ENCODE measurements at places on chromosomes 1 and 21.

- no peak for DNase-seq
Observed at GRCh38 chr1:225881081-225881958, 860 bp downstream of the TMEM63A start.

DNA sequence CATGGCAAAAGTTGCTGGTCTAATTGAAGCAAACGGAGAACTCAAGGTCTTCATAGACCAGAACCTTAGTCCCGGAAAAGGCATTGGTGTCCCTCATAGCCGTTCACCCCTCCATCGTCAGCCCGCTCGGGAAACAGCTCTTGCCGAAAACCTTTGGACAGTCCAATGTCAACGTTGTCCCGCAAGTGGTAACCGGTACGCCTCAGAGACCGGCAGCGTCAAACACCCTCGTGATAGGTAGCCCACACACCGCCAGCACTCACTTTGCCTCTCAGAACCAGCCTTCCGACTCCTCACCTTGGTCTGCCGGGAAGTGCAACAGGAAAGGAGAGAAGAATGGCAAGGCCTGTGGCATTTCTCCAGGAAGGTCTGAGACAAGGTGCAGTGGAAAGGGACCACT, 351.3 kb upstream of the CAMK1G start:
- DNase-seq: no peak

DNA sequence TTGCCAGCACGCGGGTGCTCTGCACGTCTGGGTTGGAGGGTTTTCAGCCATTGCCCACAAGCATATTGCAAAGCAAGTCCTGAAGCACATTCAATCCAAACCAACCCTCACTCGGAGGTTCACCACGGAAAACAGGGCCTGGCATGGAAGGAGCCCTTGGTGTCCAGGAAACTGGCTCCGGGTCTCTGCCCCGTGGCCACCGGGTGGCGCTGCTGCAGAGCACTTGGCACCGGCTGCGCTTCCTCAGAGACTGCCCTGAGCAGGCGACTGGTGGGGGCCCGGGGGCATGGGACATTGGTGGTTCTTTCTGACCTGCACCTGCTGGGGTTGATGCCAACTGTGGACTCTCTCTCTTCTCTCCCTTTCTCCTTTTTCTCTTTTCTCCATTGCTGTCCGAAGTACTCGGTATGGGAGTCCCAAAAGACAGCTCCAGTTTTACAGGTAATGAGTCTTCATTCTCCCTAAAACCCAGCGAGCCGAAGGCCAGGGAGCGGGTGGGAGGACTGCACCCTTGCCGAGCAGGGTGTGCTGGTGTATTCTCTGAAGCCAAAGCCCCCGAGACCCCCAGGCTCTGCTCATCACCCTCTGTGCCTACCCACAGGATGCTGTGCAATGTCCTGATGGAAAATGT, 4.1 kb upstream of the KCNAB2 start:
- DNase-seq: no peak

DNA sequence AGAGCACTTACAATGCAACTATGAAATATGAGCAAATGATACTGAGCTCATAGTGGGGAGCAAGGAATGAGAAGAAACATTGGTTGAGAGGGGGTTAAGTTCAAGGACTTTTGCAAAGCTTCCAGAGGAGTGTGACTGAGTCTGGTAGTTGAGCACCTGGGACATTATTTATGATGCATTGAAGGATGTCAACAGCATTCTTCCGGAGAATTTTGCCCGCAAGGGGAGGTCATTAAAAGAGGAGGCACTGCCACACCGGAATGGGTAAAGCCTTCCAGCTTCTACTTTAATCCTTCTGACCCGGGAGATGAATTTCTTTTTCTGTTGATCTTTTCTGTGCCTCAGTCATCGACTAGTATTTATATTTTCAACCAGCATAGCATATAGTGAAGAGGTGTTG, 208.4 kb upstream of the CAMK1G start:
- no peak for DNase-seq

DNA sequence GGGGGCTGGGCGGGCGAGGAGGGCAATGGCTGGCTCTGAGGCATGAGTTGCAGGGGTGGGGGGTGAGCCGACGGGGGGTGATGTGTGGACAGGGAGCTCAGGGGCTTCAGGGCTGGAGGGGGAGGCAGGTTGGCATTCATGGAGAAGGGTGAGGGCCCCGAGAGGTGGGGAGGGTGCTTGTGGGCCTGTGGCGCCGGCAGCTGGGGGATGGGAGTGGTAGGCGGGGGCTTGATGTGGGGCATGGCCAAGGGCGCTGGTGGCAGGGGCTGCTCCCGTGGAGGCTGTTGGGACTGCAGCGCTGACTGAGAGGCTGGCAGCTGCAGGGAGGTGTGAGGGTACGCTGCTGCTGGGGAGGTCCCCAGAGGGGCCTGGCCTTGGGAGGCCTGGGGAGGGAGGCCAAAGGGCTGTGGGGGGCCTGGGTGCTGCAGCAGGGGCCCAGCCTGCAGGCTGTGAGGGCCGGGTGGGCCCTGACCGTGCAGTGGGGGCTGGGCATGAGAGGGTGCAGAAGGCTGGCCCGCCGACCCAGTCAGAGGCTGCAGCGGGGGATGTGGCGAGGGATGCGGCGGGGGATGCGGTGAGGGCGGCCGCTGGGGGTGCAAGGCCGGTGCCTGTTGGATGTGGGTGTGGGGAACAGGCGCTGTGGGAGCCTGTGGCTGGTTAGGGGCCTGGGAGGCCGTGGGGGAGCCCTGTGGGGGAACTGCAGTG, 42.7 kb downstream of the SLC45A1 start:
- DNase-seq: no peak

- no peak for DNase-seq
Observed at GRCh38 chr1:93704052-93704451, 22.4 kb upstream of the BCAR3 start.

DNA sequence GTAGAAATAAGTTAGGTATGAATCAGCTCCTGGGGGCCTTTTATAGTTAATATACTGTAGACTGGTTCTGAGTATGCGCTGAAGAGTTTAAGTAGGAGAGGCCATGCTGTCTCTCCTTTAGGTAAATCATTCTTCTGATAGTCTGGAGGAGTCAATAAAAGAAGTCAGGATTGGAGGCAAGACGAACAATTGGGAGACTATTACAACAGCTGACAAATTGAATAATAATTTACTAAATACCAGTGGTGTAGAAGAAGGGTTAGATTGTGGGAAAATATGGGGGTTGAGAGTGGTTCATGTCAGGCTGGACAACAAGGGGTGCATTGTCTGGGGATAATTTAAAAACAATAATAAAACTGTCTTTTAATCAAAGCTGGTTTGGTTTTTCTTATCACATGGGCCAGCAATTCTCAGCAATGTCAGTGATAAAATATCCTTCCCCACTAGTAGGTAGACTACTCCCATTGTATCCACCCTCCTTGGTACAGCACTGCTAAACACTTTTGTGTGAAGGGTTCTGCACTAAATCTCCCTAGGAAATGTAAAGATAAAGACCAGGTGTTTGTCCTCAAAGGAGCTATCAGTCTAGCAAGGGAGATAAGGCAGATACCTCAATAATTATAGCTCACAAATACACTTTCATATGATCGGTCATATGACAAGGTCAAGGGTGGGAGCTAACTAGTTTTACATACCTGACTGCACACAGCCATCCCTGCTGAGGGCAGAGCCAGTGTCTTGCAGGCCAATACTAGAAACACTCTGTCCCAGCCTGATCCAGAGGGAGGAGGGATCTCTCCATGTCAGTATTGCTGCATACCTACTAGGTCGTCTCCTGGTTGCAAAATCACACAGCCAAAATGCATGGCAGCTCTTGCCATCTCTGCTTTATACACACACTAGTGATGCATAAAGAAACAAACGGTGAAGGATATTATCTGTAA, 299.7 kb downstream of the VAV3 start:
- no peak for DNase-seq

- no peak for DNase-seq
Observed at GRCh38 chr21:31346256-31346821, 2.3 kb upstream of the TIAM1 start.

DNA sequence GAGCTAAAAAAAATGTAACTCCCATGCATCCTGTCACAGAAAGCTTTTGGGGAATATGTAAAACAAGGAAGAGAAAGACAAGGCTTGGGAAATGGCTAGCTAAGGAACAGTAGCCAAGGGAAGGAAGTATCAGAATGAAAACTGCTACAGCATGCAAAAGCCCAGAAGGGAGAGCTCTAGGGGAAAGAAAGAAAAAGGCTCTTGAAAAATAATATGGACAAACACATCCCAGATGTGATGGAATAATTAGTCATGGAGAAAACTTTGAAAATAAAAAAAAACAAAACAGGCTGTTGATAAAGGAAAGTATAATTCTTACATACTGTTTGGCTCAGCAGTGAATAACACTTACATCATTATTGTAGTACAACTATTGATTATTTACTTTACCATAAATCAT, 47.9 kb upstream of the VCAM1 start:
- no peak for DNase-seq

DNA sequence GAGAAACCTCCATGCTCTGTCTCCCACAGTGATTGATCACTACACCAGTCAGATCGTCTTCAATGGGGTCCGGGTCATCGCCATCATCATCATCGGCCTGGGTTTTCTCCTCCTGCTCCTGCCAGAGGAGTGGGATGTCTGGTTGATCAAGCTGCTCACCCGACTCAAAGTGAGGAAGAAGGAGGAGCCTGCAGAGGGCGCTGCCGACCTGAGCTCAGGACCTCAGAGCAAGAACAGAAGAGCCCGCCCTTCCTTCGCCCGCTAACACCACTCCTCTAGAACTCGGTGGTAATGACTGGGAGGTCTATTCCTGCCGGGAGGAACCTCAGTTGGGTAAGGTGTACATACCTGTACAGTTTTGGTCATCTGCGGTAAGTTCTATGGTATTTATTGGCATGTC, 50.3 kb upstream of the COA6 start:
- no peak for DNase-seq

DNA sequence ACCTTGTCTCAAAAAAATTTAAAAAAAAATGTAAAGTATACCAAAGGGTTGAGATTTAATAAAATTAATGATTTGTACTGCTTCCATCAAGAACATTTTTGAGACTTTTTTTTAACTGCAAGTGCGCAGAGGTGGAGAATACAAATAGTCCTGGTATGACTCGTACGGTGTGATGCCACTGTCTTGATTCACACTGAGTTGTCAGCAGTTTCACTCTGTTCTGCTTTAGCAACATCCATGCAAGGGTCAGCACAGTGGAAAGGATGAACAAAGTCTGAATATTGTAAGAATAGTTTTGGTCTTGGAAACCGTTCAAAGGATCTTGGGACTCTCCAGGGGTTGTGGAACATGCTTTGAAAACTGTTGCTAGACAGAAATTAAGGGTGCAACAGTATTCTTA, 40.2 kb downstream of the EXO1 start:
- no peak for DNase-seq

- DNase-seq: no peak
Observed at GRCh38 chr1:22048351-22049192, 3.9 kb upstream of the CDC42 start.

- DNase-seq: no peak
Observed at GRCh38 chr21:45806042-45806441, 162.5 kb downstream of the PCBP3 start.

- no peak for DNase-seq
Observed at GRCh38 chr21:44530903-44531605, 8.9 kb downstream of the KRTAP10-1 start.

GRCh38 chr1:231248778-231249177, 7.8 kb downstream of the GNPAT start:
- DNase-seq: no peak

GRCh38 chr1:232183266-232183800, 446.6 kb downstream of the SIPA1L2 start:
- no peak for DNase-seq

Measured in stimulated activated CD8-positive, alpha-beta memory T cell treated with anti-CD3 and anti-CD28 coated beads, Interleukin-4, amount 100 ng/mL, for 4 hours (primary cell).